Hippocampal formation (tissue), 2 donors: ENCODE measurements at places on chromosomes 12 and 14.

DNA sequence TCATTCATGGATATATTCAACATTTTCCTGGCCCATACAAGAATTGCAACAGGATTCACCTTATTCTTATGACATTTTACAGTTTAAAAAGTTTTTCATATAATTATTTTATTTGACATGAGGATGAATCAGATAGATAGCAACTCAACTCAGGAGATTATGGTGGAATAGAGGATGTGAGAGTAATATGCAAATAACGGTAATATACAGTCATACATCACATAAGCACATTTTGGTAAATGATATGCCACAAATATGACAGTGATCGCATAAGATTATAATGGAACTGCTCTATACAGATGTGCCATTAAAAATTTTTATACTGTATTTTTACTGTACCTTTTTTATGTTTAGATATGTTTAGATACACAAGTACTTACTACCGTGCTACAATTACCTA, 24.1 kb upstream of the CRADD start:
- no peak for DNase-seq

GRCh38 chr12:43098766-43099550, 453.0 kb downstream of the ADAMTS20 start:
- no peak for DNase-seq

GRCh38 chr12:31221551-31221945, 104.4 kb downstream of the SINHCAF start:
- no peak for DNase-seq

DNA sequence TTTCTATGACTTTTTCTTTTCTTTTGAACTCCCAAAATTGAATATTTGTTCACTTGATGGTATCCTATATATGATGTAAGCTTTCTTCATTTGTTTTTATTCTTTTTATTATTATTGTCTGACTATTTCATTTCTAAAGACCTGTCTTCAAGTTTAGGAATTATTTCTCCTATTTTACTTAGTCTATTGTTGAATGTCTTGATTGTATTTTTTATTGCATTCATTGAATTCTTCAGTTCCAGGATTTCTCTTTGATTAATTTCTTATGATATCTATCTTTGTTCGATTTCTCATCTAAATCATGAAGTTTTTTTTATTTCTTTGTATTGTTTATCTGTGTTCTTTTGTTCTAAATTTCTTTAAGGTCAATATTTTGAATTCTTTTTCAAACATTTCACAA, 238.8 kb downstream of the TTC6 start:
- no peak for DNase-seq

DNA sequence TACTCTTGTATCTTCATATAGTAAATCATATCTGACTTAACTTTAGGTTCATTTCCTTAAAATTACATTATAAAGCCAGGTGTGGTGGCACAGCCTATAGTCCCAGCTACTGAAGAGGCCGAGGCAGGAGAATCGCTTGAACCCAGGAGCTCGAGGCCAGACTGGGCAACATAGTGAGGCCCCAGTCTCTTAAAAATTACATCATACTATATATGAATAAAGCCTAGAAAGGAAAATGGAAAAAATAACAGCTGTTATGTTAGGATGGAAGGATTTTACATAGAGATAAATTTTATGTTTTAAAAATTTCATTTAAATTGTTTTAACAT, 4.2 kb downstream of the HECTD1 start:
- DNase-seq, result no peak

DNA sequence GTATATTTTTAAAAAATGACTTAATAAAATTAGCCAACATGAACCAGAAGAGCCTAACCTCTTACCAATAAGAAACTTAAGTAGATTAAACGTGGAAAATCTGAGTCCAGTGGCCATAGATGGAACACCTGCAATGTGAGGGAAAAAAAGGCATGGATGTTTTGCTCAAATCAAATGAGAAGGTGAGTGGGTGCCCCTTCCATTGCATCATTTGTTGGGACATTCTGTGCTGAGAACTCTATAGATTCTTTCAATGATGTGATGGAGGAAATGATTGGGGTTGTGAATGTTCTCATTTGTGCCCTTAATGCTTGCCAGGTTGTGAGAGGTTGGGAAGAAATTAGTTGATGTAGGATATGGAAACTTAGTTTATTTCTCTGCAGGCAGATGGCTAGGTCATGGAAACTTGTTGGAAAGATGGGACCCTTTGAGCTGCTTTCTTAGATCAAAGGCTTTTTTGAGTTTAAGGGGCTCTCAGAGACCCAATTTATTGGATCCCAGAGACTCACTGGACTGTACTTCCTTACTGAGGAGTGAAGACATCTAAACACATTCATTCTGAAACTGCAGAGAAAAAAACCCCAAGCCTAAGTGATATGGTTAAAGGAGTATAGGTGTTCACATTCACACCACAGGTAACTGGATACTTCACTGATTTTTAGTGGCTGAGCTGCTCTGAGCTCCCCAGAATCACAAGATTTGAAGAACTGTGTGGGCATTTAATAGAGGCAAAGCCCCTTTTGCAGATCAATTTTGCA, 95.9 kb downstream of the DACT1 start:
- no peak for DNase-seq

- no peak for DNase-seq
These were observed 166.7 kb downstream of the ALG10 start for GRCh38 chr12:34188974-34189373.

GRCh38 chr12:128783129-128783574, 40.6 kb downstream of the SLC15A4 start:
- DNase-seq, result no peak
